ENCODE measurements at places on chromosomes 6 and 20.

GRCh38 chr6:68760941-68761676 lies 126.0 kb downstream of the ADGRB3 start:
- no peak for DNase-seq

- DNase-seq: no peak
These were observed 379.9 kb upstream of the IRAK1BP1 start for GRCh38 chr6:78487401-78487800.

DNA sequence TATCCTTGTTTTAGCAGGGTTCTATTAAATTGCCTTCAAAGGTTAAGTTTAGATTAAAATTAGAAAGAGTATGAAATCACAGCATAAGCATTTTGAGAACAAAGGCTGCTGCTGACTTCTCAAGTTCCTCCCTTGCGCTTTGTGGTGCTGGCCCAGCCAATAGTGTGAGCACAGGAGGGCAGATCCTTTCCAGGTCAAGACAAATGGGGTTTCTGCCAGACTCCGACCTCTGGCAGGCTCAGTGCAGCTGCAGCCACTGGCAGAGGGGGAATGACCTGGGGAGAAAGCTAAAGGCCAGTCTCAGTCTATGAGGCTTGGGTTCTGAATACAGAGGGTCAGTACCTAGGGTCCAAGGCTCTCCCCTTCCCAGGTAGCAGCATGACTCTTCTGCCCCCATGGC lies 27.0 kb downstream of the CLIC5 start:
- no peak for DNase-seq

DNA sequence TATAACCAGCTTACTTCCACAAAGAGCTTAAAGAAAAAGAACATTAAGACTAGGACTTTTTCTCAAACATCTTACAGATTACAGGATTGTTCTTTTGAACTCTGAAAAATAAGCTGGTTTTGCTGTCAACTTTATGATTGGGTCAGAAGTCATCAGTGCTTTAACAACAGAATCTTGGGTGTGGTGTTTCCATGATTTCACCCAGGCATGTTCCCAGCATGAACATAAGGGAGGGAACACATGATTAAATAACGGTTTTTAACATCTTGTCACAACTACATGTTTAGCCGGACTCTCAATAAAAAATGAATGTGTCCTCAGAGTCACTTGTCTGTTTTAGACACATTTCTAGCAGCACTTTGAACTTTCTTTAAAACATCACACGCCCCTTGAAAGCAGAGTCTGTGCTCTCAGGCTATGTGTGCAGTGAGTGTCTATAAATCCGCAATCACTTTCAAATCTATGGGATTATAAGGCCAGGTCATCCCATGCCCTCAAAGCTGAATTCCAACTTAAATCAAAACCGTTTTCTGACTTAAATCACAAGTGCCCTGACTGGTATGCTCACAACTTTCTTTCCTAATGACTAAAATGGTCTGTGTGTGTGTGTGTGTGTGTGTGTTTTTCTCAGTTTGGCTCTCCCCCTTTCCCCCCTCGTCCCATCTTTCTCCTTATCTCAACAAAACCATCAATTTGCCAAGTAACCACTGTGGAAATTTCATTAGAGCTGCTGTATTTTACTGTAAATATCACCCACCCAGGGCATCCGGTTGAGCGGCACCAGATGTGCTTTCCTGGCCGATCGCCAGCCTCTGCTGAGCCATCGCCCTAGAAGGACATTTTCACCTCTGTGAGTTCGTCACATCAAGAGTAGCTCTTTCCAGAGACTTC lies 216.8 kb upstream of the DTNBP1 start:
- peak; percentile 58 for DNase-seq

- DNase-seq: no peak
These were observed 30.7 kb upstream of the NANP start for GRCh38 chr20:25654487-25654886.

DNA sequence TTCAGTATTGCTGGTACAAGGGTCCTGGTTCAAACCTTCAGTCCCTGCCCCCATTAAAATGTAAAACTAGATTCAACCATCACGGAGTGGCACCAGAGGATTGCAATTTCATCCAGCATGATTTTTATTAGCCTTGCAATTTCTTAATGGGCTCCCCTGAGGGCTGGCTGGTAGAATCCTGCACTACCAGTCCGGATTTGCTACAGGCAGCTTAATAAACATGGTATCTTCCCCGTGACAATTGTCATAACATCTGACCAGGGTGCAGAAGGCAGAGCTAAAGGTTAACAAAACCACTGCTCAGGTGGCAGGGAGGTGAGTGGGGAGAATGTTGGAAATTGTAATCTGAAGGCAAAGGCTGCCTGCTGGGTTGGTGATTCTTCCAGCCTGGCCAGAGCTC lies 94.5 kb downstream of the PKHD1 start:
- DNase-seq: no peak

GRCh38 chr20:62707921-62708521 lies 615 bp upstream of the NTSR1 start:
- DNase-seq: peak; percentile 25

GRCh38 chr20:44552950-44553908 lies 29.1 kb upstream of the PKIG start:
- DNase-seq: no peak

- no peak for DNase-seq
These were observed 14.9 kb downstream of the CRISP2 start for GRCh38 chr6:49698478-49698877.

DNA sequence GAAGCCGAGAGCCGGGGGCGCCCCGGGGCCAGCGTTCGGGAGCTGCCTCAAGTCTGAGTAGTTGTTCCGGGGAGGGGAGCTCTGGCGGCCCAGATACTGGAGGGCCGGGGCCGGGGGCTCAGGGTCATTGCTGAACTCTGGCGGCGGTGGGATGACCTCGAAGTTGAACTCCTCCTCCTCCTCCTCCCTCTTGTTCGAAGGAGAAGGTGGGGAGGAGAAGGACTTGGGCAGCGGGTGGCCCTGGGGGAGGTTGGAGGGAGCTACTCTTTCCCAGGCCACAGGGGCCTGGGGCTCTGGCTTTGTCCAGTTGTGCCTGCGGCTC lies 37.7 kb downstream of the C6orf132 start:
- no peak for DNase-seq

GRCh38 chr6:101232961-101233360 lies 160.5 kb upstream of the GRIK2 start:
- no peak for DNase-seq

- no peak for DNase-seq
These were observed 166.0 kb downstream of the DLL1 start for GRCh38 chr6:170124836-170125235.

DNA sequence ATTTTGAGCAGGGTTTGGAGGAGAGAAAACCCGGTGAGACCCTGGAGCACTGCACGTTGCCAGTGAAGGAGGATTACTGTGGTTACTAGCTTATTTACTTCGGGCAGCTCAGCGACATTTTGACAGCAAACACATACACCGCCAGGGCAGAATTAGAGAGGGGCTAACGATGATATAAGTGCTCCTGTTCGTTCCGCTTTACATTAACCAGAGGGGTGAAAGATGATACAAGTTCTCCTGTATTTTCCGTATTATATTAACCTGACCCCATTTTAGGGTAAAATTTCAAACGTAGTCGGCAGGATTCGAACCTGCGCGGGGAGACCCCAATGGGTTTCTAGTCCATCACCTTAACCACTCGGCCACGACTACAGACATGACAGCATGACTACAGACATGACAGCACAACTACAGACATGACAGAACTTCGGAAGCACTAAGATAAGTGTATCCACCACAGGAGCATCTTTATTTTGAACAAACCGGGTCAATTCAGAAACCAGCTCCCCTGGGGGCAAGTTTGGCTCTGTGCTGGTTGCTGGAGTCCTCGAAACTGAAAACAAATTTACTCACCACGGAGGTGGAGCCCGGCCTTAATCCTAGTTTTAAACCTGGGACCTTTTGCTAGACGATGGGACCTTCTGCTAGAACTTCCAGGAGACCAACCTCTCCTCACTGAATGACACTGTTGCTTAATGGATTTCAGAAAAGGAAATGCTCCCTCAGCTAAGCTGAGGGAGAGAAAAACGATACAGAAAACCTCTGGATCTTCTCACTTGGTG lies 80.4 kb upstream of the ZNF184 start:
- DNase-seq: peak; percentile 35

DNA sequence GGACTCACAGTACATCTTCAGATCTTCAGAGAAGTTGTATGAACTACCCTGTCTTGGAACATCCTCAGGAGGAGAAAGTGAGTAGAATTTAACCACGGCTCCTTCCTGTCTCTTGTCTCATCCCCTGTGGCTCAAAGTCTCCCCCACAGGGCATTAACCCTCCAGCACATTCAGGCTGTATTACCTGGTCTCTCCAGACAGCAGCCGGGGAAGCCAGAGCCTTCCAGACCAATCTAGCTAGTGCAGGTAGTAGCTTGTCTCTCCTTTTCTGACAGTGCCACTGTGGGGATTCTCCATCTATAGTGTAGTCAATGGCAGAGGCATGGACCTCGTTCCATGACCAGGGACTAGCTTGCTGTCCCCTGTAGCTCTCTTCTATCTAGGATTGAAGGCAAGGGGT lies 16.9 kb upstream of the ELMO2 start:
- DNase-seq: no peak

DNA sequence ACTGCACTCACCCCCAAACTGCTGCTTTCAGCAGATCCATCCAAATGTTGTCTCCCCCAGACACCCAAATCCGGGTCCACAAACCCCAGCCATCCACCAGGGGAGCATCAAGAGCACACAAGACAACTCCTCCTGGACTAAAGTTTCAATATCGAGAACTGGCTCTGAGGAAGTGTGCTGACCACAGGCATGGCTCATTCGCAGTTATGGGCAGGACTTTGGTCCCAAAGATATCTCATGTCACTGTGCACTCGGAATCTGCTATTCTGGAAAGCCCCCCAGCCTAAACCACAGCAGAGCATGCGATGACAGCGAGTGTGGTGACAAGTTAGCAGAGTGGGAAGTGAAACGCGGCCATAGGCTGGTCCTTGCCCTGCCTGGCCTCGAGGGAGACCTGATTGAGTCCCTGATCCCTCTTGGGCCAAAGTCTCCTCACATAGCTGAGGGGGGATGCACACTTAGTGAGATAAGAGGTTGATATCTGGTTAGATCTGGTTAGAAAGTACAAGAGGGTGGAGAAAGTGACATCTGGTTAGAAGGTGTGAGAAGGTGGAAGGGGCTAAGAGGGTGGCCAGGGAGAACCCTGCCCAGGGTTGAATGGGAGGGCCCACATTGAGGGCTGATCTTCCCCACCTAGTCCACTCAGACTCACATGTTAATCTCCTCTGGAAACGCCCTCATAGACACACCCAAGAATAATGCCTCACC lies 149.7 kb downstream of the MRPL14 start:
- DNase-seq: no peak

DNA sequence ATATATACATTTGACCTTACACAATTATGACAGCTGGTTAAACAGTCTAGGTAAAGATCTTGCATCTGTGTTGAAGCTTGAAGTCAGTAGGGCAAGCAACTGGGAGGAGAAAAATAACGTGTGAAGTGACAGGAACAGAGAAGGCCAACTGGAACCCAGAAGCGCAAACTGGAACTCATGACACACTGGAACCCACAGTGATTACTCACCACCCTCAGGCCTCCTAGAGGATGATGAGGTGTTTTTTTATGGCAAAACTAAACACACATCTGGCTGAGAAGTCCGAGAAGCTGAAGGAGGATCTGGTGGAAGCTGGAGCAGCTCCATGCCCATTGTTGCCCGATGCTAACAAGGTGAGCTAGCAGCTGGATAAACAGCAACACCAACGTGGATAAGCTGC lies 108.1 kb downstream of the TMEM200A start:
- DNase-seq: peak; percentile 4

DNA sequence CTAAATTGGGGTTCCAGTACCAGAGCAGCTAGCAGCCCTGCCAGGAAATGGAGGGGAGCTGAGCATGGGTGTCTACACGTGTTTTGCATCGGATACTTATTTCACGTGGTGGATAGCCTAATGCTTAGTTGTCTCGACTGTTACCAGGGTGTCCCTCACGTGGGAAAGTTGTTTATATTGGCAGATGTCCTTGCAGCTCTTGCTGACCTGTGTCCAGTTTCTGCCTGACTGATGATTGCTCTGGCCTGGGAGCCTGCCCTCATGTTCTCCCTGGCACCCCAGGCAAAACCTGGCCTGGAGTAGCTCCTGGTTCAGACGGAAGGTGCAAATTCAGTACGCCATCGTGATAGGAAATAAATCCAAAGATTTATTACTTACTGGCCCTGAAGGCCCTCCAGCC lies 11.8 kb upstream of the FERMT1 start:
- no peak for DNase-seq

DNA sequence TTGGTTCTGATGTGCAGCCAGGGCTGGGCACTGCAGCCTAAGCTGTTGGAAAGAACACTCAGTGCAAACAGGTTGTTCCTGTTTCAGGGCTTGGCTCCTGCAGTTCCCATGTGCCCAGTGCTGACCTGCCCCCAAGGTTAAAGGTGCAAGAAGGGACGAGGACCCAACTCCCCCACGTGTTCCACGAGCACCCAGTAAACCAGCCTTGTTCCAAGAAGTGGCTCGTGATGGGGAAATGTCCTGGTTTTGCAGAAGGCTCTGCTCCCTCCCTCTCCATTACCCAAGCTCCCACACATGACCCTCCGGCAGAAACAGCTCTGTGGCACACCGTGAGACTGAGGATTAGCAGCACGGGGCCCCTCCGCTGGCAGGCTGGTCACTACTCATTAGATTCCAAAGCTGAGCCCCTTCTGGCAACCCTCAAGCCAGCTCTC lies 9.4 kb downstream of the ACSS1 start:
- DNase-seq: no peak

DNA sequence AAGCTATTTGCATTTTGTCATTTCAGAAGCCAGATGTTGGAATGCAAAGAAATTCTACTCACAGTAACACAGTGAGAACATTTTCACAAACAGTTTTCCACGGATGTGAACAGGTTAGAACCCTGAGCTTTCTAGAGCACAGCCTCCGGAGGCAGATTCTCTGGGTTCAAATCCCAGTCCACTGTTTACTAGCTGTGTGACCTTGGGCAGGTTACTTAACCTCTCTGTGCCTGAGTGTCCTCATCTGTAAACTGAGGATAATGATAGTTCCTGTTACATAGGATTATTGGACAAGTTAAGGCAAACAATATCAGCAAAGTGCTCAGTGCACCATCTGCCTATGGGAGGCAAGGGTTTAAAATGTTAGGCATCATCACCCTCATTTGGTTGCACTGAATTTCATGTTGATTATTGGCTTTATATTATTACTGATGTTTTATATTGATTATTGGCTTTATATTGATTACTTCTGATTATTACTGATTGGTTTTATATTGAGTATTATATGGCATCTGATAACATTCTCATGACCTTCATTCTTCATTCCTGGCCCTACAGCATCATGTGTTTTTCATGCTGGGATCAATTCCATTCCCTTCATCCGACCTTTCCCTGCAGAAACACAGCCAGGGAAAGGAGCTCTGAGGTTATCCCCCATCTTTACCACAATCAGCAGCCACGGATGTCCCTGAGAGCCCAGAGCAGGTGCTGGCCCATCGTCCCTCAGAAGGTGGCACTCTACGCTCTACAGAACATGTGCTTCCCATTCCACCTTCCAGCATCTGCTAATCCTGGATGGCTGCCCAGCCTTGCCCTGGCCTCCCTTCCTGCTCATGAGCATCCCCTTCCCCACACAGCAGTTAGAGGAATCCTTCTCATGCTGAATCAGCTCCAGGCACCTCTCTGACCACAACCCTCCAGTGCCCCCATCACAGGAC lies 283.1 kb downstream of the PREX1 start:
- DNase-seq: no peak
